ENCODE measurements at places on chromosomes 2 and 18.
A peak's percentile ranks its signal among the peaks of the same experiment; 100 is the strongest.

DNA sequence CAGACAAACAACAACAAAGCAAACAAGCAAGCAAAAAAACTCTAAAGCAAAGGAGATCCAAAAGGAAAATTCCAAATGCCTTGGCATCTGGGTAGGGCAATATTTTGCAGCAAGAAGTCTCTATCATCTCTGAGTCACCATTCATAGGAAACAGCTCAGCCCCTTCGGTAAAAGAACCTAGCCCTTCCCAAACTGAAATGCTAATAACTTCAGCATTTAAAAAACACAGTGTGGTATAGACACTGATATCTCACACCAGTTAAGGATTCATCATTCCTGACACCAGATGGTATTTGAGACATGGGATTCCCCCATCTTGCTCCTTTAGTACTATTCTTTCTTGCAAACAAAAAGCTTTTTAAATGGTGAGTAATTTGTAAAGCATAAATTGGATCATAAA is 491.8 kb downstream of the TXNL1 start:
- DNase-seq = no peak

DNA sequence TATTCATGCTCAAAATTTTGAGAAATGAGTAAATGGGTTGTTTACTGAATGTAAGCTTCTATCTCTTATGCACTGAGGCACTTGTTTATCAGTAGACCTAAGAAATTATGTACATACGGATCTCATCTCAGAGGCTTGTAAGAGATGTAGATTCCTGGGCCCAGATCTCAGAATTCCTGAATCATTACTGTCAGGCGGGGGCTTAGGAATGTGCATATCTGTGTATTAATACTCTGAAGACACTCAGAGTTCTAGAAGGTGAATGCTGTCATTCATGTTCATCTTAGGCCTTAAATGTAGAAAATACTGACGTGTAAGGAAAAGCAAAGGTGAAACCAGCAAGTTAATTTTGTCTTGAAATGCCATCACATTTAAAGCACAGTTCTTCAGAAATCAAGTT is 169.6 kb downstream of the FMNL2 start:
- DNase-seq = no peak

- DNase-seq = no peak
Measured at GRCh38 chr18:33472509-33472908, 32.0 kb upstream of the CCDC178 start.

DNA sequence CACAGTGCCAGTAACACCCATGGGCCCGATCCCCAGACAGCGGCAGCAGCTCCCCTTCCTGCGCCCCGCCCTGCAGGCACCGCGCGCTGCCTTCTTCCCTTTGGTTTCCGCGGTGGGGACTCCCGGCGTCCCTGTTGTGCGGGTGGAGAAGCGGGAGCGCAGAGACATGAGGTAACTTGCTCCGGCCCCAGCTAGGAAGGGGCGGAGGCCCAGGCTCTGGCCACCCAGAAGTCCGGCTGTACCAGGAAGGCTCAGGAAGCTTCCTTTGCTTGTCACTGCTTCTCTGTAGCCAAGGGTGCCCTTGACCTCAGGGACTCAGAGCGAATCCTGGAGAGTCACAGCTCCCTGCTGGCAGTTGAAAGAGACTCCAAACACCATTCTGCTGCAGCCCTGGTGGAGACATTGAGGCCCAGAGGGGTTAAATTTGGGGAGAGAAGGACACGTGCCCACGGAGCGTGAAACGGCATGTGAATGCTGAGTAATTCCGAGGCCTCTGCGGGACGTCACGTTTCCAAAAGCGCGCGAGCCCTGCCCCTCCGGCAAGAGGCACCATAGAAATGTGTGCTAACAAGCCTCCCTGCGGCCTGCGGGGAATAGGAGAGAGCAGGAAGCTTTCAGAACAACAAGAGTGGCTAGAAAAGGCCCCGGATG is 6.7 kb upstream of the ADCY3 start:
- no peak for DNase-seq

GRCh38 chr18:4024702-4025101 is 430.4 kb downstream of the DLGAP1 start:
- DNase-seq = no peak

DNA sequence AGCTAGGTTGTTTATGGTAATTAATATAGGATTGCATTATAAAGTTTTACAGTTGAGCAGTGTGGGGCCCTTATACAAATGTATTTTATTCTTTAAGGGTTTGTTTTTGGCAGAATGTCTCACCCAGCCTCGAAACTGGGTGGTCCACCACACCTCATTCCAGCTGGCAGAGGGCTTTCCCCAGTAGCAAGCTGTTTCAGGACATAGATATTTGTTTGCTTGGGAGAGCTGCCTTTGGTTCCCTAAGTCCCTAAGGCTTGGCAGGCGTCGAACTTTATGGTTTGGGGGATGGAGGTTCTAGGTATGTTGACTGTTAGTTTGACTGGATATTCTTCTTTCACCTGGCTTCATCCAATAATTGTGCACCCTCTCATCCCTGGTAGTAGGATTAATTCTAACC is 205.9 kb downstream of the KCNS3 start:
- DNase-seq = no peak

DNA sequence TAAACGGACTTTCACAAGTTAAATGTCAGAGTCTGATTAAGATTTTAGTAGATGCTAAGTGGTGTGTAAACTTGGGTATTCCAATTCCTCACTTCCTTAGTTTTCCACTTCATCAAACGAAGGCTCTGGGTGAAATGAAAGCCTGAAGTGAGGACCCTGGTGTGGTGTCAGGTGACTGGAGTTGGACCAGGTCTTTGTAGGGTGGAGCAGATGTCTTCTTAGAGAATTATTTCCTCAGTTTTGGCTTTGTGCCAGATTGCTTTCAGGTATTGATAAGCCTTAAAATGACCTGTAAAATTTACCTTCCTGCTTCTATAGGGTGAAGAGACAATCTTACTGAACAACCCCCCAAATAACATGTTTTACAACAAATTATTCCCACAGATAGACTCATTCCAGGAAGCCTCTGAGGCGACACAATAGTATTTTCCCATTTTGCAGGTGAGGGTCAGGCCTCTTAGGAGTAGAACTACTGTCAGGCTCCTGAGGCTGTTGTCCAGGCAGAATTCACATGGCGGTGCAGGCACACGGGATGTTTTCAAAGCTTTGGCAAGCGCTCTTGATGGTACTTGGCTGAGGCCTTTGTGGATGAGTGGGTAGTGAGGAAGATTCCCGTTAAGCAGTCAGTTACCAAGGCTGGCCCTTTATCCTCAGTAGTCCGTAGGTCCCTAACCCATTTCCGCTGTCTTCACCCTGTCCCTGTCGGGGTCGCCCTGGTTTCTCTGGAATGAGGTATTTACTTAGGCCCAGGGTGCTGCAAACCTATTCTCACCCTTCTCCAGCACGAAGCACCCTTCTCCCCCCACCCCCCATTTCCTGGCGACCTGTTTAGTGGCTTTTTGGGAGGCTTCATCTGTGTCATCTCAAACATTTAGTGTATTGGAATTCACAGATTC is 6.6 kb downstream of the RPS7 start:
- DNase-seq = no peak

- no peak for DNase-seq
Measured at GRCh38 chr18:24616653-24617052, 156.2 kb downstream of the HRH4 start.

GRCh38 chr2:121177896-121178295 is 107.1 kb downstream of the TFCP2L1 start:
- DNase-seq = no peak

- DNase-seq = peak; percentile 26
Measured at GRCh38 chr2:30332791-30333453, 101.6 kb downstream of the LBH start.

DNA sequence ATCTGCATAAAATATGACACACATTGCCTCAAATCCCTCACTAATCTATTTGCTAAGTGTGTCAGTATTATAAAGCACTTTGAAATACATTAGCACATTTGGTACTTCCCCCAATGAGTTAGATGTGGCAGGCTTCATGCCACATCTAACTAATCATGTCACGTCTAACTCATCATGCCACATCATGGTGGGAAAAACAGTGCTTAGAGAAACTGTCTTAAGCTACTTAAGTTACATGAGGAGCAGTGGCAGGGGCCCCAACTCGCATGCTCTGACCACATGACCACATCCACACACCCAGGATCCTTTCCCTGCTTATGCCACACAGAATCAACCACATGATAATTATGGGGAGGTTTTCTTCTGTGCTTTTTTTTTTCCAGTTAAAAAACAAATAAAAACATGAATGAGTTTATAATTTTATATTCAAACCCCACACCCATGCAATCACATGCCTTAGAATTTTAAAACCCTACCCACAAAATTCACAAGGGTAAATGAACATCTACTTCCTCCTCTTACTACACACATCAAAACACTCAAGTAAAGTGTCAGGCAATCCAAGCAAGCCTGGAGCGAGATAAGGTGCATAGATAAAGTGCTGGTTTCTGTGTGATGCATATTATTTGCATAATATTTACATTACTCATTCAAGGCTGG is 1.6 kb downstream of the ABCA12 start:
- no peak for DNase-seq

DNA sequence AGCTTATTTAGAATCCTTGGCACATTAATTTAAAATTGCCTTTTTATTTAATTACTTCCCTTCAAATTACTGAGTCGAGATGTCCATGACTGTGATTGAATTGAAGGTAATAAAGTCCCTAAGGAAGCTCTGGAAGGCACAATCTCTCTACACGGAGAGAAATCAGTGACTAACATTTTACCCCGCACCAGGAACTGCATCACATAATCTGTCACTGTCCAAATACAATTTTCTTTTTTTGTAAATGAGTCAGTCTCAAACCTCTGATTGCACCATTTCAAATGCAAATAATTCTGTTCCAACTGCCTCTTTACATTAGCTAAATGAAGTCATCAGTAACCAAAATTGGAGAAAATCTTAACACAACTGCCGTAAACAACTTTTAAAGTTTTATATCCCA is 311.9 kb downstream of the CCDC178 start:
- no peak for DNase-seq

DNA sequence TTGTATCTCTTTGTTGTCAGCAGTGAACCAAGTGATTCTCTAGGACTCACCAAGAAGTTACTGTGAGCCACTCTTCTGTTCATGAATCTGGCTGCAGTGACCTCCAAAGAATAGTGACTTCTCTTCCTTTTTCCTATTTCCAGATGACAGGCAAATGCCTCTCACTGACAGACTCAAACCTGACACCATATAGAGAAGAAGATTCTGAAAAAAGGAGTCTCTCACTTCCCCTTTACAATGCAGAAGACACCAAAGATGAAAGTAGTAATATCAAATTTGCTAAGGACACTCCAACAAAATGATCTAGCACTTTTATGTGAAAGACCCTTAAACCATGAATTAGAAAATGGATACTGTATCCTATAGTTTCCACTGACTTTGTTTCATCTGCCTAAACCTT is 44.4 kb upstream of the SETBP1 start:
- no peak for DNase-seq

DNA sequence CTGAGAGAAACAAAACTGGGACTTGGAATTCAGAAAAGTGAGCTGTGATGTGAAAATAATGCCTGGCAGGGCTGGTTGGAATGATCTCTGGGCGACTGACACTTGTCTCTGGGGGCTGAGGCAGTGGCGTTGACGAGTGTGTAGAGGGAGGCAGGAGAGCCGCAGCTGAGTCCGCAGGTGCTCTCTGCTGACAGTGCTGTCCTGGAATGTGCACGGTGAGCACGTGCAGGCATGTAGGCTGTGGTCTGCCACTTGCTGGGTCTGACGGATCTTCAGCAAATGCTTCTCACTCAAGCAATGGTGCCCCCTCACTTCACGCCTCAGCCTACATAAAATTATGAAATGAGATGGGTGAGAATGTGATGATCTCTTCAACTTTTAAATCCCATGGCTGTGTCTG is 38.5 kb upstream of the ATP9B start:
- no peak for DNase-seq

GRCh38 chr2:36653967-36654694 is 42.4 kb upstream of the VIT start:
- no peak for DNase-seq

GRCh38 chr2:68258851-68259250 is 6.5 kb upstream of the PPP3R1 start:
- no peak for DNase-seq

DNA sequence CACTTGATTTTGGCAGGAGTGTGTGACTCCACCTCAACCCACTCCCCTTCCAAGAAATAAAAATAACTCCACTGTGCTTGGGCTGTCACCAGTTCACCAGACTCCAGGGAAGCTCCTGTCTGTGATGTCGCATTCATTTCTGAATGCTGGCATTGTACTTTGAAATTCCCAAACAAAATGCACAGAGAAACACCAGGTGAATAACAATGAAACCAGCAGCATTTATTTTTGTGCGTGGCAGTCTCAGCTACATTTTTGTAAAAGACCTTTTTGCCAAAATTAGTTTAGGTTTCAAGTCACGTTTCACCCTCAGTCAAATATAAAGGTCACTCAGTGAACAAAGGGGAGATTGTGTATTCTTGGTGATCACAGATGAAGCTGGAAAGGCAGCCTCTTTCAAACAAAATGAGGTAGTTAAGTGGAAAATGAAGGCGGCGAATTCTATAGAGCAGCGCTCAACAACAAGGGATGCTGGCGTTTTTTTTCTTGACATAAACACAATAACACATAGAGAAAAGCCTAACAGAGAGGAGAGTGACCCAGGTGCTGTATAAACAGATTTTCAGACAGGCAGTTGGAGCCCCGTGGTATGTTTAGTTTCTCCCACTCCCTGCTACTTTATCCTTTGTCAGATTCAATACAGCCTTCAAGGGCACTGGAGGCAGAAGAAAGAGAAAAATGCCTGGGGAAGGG is 210.3 kb upstream of the GCFC2 start:
- no peak for DNase-seq

GRCh38 chr2:15636972-15637785 is 45.5 kb downstream of the DDX1 start:
- no peak for DNase-seq

DNA sequence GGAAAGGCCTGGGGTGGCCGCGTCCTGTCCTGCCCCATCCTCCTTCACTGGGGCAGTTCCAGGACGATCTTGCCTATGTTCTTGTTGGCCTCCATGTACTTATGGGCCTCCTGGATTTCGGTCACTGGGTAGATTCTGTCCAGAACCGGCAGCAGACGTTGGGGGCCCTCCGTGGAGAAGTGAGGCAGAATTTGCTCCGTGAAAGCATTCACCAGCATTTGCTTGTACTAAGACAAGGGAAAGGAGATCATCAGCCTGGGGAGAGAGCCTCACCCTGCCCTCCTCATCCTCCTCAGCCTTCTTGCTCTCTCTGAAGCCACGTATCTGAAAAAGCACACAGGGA is 1.4 kb upstream of the SF3B6 start:
- no peak for DNase-seq

DNA sequence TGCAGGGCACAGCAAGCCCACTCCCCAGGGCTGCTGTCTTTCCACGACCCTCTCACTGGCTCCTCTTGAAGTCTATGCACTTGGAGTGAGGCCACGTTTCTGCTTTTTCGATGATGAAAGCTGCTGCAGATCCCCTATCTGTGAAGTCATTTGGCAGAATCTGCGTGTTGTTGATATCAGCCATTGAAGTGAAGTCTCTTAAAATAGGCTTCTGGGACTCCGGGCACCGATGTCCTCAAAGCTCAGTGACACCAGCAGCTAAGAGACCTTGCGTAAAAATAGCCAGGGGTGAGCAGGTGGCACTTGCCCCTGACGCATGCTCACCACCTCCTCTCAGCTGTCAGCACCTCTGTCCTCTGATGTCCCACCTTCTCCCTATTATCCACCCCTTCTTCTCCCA is 89.4 kb upstream of the FHL2 start:
- no peak for DNase-seq

- no peak for DNase-seq
Measured at GRCh38 chr2:107006836-107007235, 120.9 kb upstream of the ST6GAL2 start.

Measured in activated T-helper 1 cell treated with anti-CD3 and anti-CD28 coated beads, Interleukin-12 subunit alpha, Interleukin-12 subunit beta, Interleukin-2, Interleukin-4 antibody, amounts not matched to agents 30 ng/mL and 10 ng/mL and 1 ng/mL, durations not matched to agents 14 hours and 24 hours and 36 hours (primary cell).